Type B pancreatic cell (in vitro differentiated cells): ENCODE measurements at places on chromosomes 7 and 10.

GRCh38 chr10:75477680-75478079 lies 46.3 kb downstream of the LRMDA start:
- DNase-seq, result no peak

DNA sequence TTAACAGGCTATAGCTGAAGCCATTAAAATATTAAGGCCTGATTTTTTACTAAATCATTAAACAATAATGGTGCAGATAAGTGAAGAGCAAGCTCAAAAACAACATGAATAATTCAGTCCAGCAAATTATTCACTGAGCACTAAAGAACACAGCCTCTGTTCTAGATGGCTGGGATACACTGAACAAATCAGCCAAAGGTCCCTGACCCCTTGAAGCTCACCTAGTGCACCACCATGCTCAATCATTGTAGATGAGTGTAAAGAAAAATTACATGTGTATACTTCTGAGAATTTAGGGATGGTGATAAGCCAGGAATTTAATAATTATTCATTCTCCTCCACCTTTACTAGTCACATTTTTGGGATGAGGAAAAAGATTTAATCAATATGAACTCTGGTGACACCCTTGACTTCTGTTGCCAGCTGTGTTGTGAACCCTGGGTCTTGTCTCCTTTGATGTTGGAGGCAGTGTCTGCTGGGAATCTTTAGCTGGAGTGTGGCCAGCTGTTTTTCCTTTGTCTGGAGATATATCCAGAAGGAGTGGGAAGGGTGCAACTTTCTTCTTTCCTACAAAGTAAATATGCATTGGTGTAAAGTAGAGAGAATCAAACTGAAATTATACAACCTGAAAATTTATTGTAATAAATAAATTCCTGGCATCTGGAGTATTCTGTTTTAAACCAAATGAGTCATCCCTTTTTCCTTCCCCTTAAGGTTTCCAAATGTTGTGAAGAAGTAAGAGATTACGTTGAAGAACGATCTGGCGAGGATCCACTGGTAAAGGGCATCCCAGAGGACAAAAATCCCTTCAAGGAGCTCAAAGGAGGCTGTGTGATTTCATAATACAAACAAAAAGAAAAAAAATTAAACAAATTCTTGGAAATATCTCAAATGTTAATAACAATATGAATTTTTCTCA lies 4.0 kb downstream of the GNGT1 start:
- no peak for DNase-seq

GRCh38 chr10:121559326-121560026 lies 38.8 kb downstream of the FGFR2 start:
- DNase-seq, result no peak

DNA sequence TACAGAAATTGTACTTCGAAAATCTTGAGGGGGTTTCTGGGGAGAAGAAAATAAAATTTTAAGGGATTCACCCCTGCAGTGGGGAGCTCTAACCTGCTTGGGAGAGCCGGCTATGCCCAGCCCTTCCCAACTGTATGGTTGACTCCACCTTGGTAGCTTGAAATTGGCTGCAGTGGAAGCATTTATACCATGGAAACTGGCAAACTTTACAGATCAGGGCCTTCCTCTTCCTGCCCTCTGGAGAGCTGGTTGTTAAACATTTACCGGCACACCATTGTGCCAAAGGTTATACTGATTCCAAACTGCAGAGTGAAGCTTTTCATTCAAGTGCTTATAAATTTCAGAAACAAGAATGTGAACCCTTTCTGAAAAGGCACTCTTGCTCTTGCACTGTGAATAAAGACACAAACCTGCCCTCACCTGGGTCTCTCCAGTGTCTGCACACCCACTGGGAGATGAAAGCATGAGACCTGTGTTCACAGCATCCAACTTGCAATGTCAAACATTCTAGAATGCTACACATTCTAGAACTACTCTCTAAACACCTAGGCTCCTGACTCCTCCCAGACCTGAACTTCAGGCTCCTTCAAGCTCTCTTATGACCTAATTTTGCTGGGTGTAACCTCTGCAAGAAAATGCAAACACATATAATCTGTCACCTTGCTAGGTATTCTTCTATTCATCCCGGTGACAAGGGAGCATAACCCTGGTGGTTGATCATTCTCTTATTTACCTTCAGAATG lies 44.7 kb downstream of the ABLIM1 start:
- no peak for DNase-seq

DNA sequence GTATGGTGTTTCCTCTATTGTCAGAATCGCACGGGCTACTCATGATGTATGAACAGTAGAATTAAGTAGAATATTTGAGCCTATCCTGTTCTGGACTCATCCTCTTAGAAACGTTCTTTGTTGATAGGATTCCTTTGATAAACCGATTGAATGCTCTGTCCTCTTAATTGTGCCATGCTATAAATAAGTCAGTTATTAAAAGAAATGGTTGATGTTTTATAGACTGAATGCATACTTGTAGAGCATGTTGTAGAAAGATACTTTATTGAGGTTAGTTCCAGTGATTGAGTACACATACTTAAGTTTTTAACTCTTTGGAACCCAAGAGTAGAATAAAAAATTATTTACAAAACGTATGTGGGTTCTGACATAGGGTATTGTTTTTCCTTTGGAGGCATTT lies 54.9 kb upstream of the HBP1 start:
- DNase-seq, result no peak

- DNase-seq, result no peak
Measured at GRCh38 chr7:134886353-134887057, 99.8 kb upstream of the AGBL3 start.

DNA sequence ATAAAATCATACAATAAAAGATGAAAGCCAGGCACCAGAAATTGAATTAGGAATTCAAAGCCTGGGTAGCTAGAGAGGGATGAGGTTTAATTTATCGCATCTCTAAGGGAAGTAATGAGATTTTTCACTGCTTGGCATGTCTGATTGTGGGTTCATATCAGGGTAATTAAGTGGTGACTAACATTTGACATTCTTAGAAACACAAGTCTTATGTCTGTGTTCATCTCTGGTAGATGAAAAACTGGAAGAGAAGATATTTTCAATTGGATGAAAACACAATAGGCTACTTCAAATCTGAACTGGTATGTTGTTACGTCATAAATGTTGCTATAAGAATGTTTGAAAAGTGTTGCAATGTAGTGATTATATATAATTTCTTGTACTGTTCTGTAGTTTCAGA lies 36.8 kb upstream of the ARMS2 start:
- DNase-seq, result no peak

DNA sequence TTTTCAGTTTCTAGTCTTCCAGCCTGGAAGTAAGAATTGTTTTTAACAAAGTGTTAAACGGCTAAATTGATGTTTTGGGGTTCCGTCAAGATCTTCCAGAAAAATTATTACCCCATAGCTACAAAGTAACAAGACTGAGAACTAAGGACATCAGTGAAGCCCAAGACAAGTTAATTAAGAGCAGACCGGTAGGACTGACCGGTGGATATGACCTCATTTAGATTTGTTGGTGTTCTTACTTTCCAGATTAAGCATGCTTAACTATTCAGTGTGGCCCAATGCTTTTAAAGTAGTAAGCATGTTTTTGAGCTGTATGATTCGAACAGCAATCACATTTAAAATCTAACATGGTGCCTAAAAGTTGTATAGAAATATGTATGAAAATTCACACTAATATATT lies 73.1 kb upstream of the RPA3 start:
- DNase-seq, result no peak

GRCh38 chr7:74306004-74306729 lies 17.0 kb downstream of the CLIP2 start:
- no peak for DNase-seq

GRCh38 chr10:92967641-92968040 lies 93.0 kb upstream of the CYP26C1 start:
- no peak for DNase-seq

DNA sequence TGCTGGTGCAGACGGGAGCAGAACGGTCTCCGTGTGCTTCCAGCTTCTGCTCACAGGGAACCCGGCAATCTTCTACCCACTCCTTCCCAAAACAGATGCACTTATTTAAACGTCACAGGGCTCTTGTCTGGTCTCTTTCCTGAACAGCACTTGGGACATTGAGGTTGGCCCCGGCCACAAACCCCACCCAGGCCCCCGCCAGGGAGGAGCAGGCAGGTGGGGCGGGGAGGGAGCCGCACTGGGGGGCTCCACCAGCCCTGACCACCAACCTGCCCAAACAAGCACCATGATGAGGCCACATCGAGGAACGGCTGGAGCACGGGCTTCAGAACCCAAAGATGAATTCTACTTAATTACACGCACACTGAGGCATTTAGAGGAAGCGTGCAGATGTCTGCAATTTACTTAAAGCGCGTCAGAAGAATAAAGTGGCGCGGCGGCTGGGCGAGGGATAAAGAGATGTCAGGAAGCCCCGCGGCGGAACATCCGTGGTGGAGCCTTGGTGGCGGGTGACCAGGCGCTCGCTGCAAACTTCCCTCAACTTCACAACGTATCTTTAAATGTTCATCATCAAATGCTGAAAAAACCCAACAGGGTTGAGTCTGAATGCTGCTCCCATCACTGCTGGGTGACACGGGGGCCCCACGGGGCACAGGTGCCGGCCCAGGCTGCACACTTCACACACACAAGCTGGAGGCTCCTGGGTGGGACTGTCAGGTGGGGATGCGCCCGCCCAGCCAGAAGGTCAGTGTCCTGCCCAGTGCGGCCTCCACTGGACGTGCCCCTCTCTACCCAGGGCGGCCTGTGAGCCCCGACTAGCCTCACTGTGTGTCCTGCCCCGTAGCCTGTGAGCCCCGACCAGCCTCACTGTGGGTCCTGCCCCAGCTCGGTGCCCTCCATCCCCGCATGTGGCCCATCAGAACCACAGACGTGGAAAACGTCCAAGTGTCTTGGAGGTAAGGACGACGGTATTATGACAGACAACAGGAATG lies 279.2 kb downstream of the MAD1L1 start:
- no peak for DNase-seq

DNA sequence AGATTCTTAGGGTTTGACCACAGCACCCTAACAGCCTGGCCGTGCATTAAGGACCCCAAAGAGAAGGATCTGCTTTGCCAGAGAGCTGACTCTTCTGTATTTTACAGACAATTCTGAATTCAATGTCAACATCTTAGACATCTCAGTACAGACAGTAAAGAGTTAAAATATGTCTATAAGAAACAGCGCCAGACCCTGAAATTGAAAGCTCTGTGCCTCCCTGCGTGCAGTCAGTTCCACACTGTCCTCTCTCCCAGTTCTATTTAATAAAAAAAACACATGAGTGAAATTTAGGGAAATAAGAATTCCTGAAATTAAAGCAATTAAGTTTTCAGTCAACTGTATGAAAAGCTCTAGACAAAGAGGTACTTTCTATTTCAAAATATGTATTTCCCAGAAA lies 45.1 kb downstream of the MET start:
- DNase-seq, result no peak

DNA sequence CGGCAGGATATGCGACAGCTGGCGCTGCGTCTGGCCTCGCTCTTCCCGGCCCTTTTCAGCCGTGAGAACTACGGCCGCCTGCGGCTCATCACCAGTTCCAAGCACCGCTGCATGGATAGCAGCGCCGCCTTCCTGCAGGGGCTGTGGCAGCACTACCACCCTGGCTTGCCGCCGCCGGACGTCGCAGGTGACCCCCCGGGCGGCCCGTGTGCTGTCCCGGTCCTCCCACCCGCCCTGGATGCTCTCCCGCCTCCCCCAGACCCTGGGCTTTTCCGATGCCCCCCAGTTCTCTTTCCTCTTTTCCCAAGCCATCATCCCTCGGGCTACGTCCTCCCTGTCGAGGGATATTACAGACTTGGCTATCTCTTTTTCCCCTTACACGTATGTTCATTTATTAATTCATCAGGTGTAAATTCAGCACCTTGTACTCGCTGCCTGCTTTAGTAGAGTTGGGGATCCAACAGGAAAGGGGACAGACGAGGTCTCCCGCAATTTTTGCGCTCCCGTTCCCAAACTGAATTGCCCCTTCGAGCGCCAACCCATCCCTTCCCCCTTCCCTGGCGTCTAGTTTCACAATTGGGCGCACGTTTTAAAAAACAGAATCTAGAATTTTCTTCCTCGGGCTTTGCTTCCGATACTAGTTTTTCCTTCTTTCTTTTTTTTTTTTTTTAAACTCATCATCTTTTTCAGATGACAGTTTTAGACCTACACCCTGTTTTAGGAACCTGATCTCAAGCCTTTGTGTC lies 846 bp downstream of the MINPP1 start:
- DNase-seq, result peak; percentile 71

DNA sequence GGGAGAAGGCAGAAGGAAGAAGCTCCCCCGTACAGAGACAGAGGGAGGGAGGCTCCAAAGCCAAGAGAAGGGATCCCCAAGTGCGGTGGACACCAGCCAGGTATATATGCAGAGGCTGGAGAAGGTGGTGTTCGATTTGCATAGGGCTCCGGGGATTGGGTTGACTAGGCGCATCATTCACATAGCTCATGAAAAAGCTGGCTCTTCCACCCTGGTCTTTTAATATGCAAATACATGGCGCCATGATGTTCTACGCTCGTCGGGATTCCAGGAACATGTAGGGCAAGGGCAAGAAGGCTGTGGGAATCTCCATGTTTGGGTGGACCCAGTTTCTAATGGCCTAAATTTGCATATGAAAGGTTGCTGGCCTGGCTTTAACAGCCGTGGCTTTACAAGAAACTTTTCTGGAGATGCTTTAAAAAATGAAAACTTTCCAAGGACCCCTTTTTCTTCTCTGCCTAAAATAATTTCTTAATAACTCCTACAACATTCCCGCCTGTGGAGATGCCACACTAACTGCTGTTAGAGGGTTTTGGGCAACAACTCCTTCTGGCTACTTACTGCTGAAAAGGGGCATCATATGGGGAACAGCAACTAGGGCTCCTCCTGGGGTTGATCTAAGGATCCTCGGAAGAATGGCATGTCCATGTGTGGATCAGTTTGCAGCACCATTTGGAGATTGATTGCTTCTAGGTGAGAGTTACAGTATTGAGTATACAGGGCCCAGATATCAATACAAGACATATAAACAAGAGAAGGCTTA lies 28.3 kb downstream of the C1GALT1 start:
- DNase-seq, result no peak

- no peak for DNase-seq
Measured at GRCh38 chr10:754914-755313, 65.4 kb upstream of the DIP2C start.

DNA sequence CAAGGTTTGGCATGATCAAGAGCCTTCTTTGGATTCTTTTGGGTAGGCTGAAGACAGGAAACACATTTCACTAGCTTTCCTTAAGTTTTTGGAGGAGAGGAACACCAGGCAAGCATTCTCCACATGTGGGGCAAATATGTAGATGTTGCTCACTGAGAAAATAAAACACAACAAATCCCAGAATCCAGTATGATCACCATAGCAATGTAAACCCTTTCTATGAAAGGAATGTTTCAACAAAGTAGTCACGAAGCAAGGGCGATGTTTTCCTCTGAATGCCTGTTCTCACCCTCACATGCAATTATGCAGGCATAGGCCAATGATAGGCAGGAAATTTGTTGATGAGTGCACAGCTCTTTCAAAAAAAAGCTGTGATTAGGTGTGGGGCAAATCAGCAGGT lies 20.5 kb upstream of the CEP41 start:
- no peak for DNase-seq
